Naive thymus-derived CD4-positive, alpha-beta T cell (primary cell): ENCODE measurements at places on chromosomes 13 and 19. TPM values are rescaled to one million over a fixed set of nuclear protein-coding genes. Genes with fewer than 3 reads are reported as not detected.

CCDC169 gene
- total RNA-seq = not detected

KCNRG gene
- 0.20 and 0.44 TPM in 2 replicates for total RNA-seq

DNA sequence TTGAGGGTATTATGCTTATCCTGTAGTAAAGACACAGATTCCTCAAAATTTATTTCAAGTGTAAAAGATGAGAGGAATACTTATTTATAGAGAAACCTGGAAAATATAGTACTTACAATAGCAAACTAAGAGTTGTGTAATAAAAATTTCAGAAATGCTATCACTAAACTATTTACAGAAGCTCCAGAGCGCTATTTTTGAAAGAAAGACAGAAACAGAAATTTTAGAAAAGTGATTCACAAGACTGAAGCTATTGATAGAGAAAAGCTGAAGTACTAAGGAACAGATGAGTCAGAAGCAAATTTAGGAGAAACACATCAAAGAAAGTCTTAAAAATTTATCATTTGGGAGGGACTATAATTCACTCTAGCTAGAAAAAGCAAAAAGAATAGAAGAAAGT lies 1174.2 kb downstream of the DIAPH3 start:
- H3K27ac ChIP-seq = no peak overlapping the region
- H3K36me3 ChIP-seq = no peaks in the 10 kb centered on the region
- H3K27me3 ChIP-seq = no peaks in the 10 kb centered on the region
- DNase-seq = no peak
- no peaks in the 10 kb centered on the region for H3K4me1 ChIP-seq

DNA sequence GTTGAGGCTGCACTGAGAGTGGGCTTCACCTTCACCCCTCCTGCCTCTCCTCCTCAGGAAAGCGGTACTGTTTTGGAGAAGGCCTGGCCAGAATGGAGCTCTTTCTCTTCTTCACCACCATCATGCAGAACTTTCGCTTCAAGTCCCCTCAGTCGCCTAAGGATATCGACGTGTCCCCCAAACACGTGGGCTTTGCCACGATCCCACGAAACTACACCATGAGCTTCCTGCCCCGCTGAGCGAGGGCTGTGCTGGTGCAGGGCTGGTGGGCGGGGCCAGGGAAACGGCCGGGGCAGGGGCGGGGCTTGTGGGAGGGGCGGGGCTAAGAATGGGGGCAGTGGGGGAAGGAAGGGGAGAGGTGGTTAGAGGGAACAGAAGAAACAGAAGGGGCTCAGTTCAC lies 7.5 kb downstream of the CYP2A13 start:
- H3K4me1 ChIP-seq = no peaks in the 10 kb centered on the region
- no peak overlapping the region for H3K27ac ChIP-seq
- no peaks in the 10 kb centered on the region for H3K36me3 ChIP-seq
- no peaks in the 10 kb centered on the region for H3K27me3 ChIP-seq

LCP1 gene
- 685 TPM for total RNA-seq

LDLR gene
- 34.2 TPM for total RNA-seq

DNA sequence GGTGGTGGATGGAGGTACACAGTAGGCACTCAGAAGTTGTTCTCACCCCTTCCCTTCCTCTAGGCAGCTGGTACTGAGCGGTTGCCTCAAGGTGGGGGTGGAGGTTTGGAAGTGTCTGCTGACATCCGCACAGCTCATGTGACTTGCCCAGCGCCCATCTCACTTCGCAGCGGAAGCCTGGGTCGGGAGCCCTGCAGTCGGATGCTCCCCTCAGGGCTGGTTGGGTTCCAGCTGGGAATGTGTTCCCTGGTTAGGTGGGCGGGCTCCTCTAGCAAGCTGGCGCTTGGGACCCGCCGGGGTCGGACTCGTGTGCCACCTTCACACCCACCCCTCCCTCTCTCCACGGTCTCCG lies 10.2 kb downstream of the PPP1R37 start:
- H3K27me3 ChIP-seq = no peaks in the 10 kb centered on the region
- no peaks in the 10 kb centered on the region for H3K36me3 ChIP-seq
- H3K4me1 ChIP-seq = peaks cover 36% of the 10 kb centered on the region
- peak overlapping the region; percentile 58 for H3K4me3 ChIP-seq
